ENCODE measurements at places on chromosomes 16 and 17. TPM values are rescaled to one million over a fixed set of nuclear protein-coding genes. Genes with fewer than 3 reads are reported as not detected.

GRCh38 chr17:13940858-13941665 is 128.2 kb upstream of the COX10 start:
- DNase-seq, result no peak
- H3K4me3 ChIP-seq, result no peak overlapping the region
- H3K36me3 ChIP-seq, result no peaks in the 10 kb centered on the region
- no peaks in the 10 kb centered on the region for H3K27me3 ChIP-seq

The NLGN2 gene
- 3.1 TPM for total RNA-seq

DNA sequence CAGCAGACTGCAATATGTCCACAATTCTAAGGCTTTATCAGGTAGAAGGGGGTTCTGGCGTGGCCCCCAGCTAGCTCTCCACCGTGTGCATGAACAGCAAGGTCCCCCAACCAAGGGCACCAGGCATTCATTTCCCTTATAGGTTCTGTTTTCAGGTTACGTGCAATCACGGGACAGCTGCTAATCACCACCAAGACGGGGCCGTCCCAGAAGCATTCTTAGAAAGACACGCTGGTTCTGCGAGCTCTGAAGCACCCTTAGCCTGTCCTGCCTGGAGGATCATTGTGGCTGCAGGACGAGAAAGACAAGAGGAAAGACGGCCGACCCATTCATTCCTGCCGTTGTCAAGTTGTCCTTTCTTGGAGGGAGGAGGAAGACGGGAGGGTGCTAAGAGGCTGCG is 302.9 kb downstream of the SOX9 start:
- H3K27ac ChIP-seq, result no peak overlapping the region
- H3K4me1 ChIP-seq, result no peaks in the 10 kb centered on the region
- no peak for DNase-seq
- no peaks in the 10 kb centered on the region for H3K27me3 ChIP-seq
- H3K36me3 ChIP-seq, result no peaks in the 10 kb centered on the region
- H3K4me3 ChIP-seq, result no peak overlapping the region

- no peak overlapping the region for H3K27ac ChIP-seq
- DNase-seq, result no peak
- H3K4me3 ChIP-seq, result no peak overlapping the region
These were observed 34.3 kb upstream of the SHISA9 start for GRCh38 chr16:12866981-12867551.

DNA sequence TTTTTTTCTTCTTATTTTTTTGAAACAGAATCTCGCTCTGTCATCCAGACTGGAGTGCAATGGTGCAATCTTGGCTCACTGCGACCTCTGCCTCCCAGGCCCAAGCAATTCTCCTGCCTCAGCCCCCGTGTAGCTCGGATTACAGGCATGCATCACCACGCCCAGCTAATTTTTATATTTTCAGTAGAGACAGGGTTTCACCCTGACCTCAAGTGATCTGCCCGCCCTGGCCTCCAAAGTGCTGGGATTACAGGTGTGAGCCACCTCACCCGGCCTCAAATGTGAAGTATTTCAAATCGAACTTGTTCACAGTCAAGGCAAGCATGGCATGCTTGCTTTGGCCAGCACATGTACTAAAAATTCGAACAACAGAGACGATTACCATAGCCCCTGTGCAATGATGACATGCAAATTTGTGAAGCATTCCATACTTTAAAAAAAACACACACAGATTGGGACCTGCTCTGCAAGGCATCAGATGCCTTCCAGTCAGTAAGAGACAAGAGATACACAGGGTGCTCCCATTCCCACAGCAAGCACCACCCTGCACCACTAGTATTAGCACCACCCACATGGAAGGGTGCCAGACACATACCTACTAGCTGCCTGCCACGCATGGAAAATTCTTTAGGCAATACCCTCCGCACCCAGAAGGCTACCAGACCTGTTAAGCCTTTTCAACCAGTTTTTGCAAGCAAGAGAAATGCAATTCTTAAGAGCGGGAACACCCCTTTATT is 47.2 kb downstream of the ANKRD11 start:
- peak; percentile 42 for DNase-seq
- peaks cover 84% of the 10 kb centered on the region for H3K4me1 ChIP-seq
- no peak overlapping the region for H3K4me3 ChIP-seq
- no peaks in the 10 kb centered on the region for H3K36me3 ChIP-seq
- no peaks in the 10 kb centered on the region for H3K27me3 ChIP-seq

DNA sequence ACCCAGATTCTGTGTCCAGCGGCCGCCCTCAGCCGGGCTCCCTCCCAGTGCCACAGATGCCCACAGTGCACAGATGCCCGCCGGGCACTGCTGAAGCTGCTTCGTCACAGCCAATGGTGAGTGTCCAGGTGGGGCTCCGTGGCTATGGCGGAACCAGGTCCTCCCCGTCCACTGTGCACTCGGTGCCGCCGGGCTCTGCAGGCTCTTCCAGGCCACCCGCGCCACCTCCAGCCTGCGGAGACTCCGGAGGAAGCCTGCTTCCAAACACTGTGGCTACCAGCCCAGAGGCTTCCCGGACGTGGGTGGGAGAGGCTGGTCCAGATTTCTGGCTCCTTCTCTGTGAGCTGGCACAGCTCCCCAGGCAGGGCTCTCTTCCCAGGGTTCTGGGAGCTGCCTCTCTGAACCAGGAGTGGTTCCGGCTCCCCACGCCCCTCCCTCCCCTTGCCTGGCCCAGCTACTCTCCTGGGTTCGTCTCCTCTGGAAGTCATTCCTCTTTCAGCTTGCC is 2.8 kb upstream of the PYCR1 start:
- no peak overlapping the region for H3K27ac ChIP-seq
- H3K27me3 ChIP-seq, result peaks cover 6% of the 10 kb centered on the region
- DNase-seq, result no peak

- no peak overlapping the region for H3K27ac ChIP-seq
- no peaks in the 10 kb centered on the region for H3K36me3 ChIP-seq
- H3K4me3 ChIP-seq, result no peak overlapping the region
- DNase-seq, result no peak
These were observed 324.3 kb downstream of the FOXL1 start for GRCh38 chr16:86902656-86903001.

The CDC6 gene
- 3.4 TPM for total RNA-seq

DNA sequence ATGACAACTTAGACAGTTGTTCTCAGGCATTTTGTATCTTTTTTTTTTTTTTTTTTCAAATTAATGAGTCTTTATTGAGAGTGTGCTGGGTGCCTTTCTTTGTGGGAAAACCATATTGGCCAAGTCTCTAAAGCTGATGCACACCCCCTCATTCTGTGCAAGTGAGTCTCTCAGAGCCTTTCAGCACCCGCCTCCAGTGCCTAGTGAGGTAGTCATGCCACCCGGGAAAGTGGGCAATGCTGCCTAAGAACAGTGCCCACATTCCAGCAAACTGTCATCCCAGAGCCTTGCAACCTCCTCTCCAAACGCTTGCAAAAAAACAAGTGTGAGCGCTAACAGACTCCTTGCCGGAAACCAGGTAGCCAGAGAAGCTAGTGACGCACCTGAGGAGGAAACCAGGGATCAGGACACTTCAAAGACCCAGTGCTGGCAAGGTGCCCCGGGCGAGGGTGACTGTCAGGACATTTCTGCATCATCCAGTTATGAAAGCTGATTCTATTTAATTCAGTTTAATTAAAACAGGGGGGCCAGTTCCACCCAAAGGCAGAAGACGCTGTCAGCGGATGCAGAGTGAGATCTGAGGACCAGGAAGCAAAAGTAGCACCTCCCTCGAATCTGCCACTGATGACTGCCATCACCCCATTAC is 34.9 kb downstream of the SMARCE1 start:
- peak; percentile 89 for DNase-seq
- H3K27me3 ChIP-seq, result no peaks in the 10 kb centered on the region
- H3K4me3 ChIP-seq, result no peak overlapping the region

DNA sequence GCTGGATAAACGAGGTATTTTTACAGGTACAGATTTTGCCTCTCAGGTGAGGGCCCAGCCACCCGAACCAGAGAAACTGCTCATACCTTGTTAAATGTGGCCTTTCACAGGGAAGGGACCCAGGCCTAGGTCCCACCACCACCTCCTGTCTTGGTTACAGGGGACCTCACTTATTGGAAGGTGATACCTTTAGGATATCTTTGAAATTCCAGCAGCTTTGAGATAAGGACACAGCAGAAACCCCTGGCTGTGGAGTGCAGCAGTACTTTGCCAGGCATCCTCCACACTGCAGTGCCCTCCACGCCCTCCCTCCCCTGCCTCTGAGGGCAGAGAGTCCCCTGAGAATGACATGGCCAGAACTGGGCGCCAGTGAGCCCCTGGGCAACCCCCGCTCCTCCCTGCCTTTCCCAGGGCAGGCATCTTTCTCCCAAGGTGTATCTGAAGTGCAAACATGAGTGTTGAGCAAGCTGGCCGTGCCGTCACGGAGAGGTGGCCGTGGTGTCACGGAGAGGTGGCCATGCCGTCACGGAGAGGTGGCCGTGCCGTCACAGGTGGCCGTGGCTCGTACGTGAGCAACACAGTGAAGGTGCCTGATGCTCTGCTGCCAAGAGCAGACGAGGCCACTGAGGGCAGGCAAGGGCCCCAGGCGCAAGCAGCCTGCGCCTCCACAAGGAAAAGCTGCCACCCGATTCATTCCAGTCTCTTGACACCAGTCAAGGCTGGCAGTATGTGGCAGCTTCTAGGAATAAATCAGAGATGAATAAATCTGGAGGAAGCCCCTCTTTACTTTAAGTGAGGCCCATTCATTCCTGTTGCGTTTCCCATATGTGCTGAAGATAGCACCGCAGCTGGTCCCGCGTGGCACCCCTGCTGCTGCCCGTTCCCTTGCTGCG is 134.5 kb upstream of the CHMP6 start:
- no peaks in the 10 kb centered on the region for H3K27me3 ChIP-seq
- H3K4me3 ChIP-seq, result no peak overlapping the region
- peak overlapping the region; percentile 34 for H3K27ac ChIP-seq
- no peak for DNase-seq
- H3K36me3 ChIP-seq, result peaks cover 7% of the 10 kb centered on the region

- peaks cover 20% of the 10 kb centered on the region for H3K36me3 ChIP-seq
- H3K4me1 ChIP-seq, result peaks cover 8% of the 10 kb centered on the region
These were observed 17.0 kb upstream of the DNASE1 start for GRCh38 chr16:3637371-3637923.

GRCh38 chr17:330993-331701 is 21.5 kb downstream of the RPH3AL start:
- H3K36me3 ChIP-seq, result no peaks in the 10 kb centered on the region
- H3K4me3 ChIP-seq, result no peak overlapping the region
- peaks cover 17% of the 10 kb centered on the region for H3K4me1 ChIP-seq
- H3K27ac ChIP-seq, result no peak overlapping the region

The KRTAP2-3 gene
- total RNA-seq, result not detected

The KRTAP4-1 gene
- total RNA-seq, result not detected

The ADAD2 gene
- not detected for total RNA-seq

The AHSP gene
- total RNA-seq, result not detected

DNA sequence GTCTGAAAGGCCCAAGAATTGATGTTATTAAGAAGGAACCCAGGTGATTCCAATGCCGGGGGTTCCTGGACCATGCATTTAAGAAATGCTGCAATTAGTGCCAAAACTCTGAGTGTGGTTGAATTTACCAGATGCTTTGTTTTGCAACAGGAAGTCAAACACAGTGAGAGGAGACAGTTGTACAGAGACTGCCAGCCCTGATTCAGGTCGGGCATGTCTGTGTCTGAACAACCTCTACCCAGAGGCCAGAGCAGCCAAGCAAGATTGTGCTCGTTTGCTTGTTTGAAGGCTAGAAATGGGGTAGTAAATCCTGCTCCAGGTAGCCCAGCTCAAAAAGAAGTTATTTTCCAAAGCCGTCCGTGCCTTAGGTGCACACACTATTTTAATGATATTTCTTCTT is 412.4 kb upstream of the ERCC4 start:
- H3K36me3 ChIP-seq, result no peaks in the 10 kb centered on the region
- H3K27ac ChIP-seq, result no peak overlapping the region
- H3K4me1 ChIP-seq, result no peaks in the 10 kb centered on the region
- H3K27me3 ChIP-seq, result no peaks in the 10 kb centered on the region

The CCL17 gene
- not detected for total RNA-seq

DNA sequence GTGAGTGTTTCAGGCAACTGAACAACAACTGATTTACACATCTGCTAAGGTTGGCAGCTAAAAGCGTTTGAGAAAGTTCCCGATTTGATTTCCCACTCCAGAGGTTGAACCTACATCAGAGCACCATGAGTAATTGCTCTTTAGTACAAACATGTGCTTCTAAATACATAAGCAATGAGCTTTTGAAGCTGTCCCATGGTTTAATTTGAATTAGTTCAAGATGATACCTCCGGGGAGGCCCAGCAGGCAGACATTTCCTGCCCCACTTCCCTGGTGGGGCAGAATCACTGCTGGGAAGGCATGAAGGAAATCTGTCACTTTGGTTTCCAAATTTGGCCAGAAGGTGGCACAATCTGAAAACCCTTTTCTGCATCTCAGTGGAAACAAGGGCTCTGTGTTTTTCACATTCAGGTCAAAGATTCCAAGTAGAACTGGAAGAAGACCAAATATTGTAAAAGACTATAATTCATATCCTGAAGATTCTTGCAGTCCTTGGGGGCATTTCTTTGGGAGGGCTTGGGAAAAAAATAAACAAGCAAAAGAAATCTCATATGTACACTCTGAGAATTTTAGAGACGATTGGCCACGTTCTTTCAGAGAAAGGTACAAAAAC is 176.2 kb upstream of the FAM20A start:
- H3K27ac ChIP-seq, result no peak overlapping the region
- H3K4me1 ChIP-seq, result no peaks in the 10 kb centered on the region
- no peaks in the 10 kb centered on the region for H3K27me3 ChIP-seq
- DNase-seq, result no peak

DNA sequence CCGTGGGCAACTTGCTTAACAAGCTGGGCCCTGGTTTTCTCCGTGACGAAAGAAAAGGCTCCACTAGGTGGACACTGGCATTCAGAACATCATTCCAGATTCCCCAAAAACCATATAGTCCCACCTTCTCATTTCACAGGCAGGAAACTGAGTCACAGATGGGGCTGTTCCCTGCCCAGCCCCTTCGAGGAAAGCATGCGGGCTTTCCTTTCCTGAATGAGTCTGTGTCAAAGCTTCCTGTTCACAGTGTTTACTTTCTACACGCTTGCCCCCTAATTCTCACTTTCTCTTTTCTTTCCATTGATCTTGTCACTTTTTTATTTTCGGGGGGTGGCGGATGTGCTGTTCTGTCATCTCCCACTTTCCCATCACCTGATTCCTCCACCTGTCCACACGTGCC is 10.3 kb upstream of the LGALS9 start:
- H3K4me3 ChIP-seq, result no peak overlapping the region
- no peaks in the 10 kb centered on the region for H3K27me3 ChIP-seq
- H3K4me1 ChIP-seq, result no peaks in the 10 kb centered on the region

GRCh38 chr16:73473713-73474112 is 425.8 kb upstream of the ZFHX3 start:
- no peaks in the 10 kb centered on the region for H3K4me1 ChIP-seq
- H3K4me3 ChIP-seq, result no peak overlapping the region
- DNase-seq, result no peak

GRCh38 chr17:79090443-79091225 is 16.0 kb downstream of the ENGASE start:
- H3K4me1 ChIP-seq, result peaks cover 16% of the 10 kb centered on the region
- no peak for DNase-seq
- H3K4me3 ChIP-seq, result no peak overlapping the region
- peaks cover 10% of the 10 kb centered on the region for H3K36me3 ChIP-seq

- H3K27ac ChIP-seq, result no peak overlapping the region
- H3K4me3 ChIP-seq, result no peak overlapping the region
- peaks cover 23% of the 10 kb centered on the region for H3K4me1 ChIP-seq
- no peak for DNase-seq
- H3K36me3 ChIP-seq, result peaks cover 61% of the 10 kb centered on the region
These were observed 9.2 kb downstream of the PER1 start for GRCh38 chr17:8142887-8143580.

All from natural killer cell (primary cell).